ENCODE measurements at places on chromosomes 4 and X.

DNA sequence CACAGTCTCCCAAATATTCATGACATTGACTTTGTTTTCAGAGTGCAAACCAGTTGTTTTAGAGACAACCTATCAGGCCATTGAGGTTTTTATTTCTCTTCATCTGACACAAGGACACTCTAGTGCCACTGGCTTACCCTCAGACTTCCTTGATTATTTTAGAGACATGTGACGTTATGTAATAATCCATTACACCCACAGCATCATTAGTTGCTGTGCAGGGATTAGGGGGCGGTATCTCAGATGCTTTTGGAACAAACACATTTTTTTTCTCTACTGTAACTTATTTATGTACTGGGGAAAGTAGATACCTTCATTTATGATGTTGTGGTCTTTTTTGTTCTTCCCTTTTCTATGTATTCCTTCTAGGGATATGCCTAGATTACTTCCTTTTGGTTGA is 2293.1 kb downstream of the PCDH7 start:
- DNase-seq, result no peak

GRCh38 chr4:8286719-8287342 is 17.3 kb downstream of the HTRA3 start:
- no peak for DNase-seq

DNA sequence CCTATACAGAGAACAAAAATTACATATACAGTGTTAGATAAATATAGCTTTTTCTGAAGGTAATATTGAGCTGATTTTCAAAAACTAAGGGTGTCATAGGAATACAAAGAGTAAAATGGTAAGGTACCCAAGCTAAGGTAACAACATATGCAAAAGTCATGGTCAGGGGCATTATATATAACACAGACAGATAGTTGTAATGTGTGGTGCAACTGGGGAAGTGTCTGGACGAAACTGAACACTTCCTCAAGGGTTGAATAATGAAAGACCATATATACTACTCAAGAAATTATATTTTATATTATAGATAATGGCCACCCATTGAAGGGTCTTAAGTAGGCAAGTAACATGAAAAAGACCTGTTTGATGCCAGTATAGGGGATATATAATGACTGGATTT is 262.1 kb upstream of the CXXC4 start:
- no peak for DNase-seq

GRCh38 chr4:566508-567295 is 9.4 kb downstream of the TMEM271 start:
- no peak for DNase-seq

DNA sequence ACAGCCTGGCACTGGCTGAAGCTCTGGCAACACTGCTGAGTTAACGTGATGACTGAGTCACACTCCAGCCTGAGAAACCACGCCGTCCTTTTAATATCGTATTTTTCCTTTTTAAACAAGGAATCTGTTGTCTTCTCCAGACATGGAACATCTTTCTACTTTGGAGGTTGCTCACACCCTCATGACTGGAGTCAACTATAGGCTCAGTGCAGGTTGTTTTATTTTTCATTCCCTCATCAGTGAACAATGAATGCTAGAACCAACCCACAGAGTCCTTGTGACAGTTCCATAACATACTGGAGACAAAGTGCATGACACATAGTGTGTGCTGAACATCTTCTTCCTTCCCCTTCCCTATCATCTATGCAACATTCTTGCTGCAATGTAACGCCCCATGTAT is 76.8 kb upstream of the CPEB2 start:
- DNase-seq, result no peak

GRCh38 chr4:165866019-165866650 is 6.9 kb upstream of the TLL1 start:
- no peak for DNase-seq

DNA sequence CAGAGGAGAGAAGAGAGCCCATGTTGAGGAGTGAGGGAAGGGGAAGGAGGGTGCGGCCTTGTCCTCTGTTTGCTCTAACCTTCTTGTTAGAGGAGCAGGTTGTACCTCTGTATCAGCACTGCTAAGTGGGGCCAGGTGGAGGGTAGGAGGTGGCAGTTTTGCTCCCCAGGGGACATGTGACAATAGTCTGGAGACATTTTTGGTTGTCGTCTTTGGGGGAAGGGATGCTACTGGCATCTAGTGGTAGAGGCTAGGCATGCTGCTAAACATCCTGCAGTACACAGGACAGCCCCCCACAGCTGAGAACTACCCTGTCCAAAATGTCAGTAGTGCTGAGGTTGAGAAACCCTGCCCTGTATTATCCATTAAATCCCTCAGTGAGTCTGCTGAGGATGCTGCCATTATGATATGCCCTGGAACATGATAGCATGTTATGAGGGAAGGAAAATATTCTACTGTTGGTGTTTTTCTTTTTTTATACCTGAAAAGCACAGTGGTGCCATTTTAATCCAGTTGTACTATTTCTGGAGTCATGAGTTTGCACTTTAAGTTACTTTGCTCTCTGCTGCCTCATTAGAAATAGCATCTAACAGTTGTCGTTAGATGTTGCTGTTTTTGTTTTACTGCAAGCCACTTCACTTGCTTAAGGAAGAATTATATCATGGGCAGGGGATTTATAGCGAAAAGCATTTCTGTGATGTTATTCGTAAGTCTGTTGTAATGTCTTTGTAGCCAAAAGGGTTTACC is 90.6 kb downstream of the LRP2BP start:
- peak; percentile 57 for DNase-seq

DNA sequence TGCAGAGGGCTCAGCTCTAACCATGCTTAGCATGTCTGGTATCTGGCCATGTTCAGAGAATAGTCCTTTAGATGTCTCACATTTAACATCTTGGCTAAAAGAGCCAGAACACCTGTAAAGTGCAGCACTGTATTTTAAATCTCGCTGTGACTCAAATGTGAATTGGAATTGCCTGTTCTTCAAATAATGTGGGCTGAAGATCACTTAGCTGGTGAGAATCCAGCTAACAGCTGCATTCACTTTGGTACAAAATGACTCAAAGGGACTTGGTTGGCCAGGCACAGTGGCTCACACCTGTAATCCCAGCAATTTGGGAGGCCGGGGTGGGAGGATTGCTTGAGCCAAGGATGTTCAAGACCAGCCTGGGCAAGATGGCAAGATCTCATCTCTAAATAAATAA is 63.5 kb upstream of the PLAC8 start:
- no peak for DNase-seq
